WTC11 (cell line): ENCODE measurements at places on chromosomes 3 and 15. TPM values are rescaled to one million over a fixed set of nuclear protein-coding genes. Genes with fewer than 3 reads are reported as not detected.

GRCh38 chr3:106135451-106136160 lies 266.8 kb upstream of the CBLB start:
- no peak for DNase-seq

DNA sequence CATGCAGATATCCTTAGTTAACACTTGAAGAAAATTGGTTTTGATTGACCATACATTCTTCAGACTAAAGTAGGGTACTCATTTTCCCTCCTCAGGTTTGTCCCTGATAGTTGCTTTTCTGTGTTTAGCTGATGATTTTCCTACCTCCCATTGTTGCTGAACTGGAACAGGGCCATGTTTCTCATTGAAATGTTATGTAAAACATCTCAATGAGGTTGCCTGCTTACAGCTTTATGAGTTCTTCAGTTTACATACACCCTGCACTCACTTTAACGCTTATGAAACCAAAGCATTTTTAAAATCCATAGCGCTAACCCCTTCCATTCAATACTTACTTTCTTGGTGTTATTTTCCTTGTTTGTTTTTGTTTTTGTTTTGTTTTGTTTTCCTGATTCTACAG lies 61.9 kb downstream of the HMG20A start:
- no peak for DNase-seq

GRCh38 chr3:183576487-183577107 lies 21.1 kb upstream of the KLHL6 start:
- DNase-seq = no peak

DNA sequence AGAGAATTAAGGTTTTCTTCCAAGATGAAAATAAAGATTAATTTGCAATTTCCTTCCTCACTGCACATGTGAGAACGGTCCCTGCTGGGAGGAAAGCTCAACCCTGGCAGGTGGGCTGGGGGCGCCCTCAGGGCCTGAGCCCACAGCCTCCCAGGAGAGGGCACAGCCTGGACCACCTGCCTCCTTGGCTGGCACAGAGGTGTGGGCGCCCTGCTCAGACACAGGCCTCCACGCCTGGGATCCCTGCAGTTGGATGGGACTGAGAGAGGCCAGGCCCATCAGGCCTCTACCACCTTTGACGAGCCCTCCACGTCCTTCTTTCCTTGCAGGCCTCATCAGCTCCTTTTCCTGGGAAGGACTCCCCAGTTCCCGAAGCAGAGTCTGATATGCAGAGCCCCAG lies 46.4 kb downstream of the DNAJB8 start:
- no peak for DNase-seq

GRCh38 chr15:39432026-39432425 lies 148.9 kb upstream of the THBS1 start:
- no peak for DNase-seq

DNA sequence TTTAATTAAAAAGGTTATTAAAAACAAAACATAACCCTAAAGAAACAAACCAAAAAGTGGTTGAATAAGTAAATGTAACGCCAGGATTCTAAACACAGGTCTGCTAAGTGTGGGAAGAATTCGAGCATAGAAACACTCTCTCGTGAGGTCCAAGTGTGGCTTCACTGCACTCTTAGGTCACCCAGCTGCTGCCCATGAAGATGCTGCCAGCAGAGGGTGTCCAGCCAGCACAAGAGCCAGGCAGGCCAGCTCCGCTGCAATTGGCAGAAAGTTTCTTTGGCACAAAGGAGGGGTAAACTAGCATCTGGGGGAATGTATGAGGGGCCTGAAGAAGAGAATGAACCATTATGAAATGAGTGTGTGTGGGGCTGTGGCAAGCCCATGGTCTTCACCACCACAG lies 215.7 kb upstream of the FEZF2 start:
- no peak for DNase-seq

GRCh38 chr15:33357845-33358244 lies 47.1 kb downstream of the RYR3 start:
- DNase-seq = no peak

- DNase-seq = no peak
Observed at GRCh38 chr15:70801109-70801508, 37.8 kb upstream of the UACA start.

DNA sequence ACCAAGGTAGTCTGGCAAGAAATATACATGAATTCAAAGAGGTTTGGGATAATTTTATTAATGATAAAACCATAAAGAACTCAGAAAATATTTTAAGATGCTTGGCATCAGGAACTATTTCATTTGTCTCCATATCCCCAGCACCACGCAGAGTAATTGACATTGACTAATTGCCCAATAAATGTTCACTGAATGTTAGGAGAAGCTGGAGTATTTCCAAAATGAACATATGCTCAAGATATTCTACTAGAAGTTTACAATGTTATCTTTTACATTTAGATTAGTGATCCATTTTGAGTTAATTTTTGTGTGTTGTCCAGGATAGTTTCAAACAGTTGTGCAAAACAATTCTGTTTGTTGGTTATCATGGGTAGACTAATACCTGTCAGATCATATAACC lies 298.8 kb upstream of the CTDSPL start:
- no peak for DNase-seq

DNA sequence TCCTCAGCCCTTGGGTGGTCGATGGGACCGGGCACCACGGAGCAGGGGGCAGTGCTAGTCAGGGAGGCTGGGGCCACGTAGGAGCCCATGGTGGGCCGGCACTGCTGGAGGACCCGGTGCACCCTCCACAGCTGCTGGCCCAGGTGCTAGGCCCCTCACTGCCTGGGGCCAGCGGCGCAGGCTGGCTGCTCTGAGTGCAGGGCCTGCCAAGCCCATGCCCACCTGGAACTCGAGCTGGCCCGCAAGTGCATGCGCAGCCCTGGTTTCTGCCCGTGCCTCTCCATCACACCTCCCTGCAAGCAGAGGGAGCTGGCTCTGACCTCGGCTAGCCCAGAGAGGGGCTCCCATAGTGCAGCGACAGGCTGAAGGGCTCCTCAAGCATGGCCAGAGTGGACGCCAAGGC lies 42.1 kb downstream of the KLHDC8B start:
- no peak for DNase-seq

DNA sequence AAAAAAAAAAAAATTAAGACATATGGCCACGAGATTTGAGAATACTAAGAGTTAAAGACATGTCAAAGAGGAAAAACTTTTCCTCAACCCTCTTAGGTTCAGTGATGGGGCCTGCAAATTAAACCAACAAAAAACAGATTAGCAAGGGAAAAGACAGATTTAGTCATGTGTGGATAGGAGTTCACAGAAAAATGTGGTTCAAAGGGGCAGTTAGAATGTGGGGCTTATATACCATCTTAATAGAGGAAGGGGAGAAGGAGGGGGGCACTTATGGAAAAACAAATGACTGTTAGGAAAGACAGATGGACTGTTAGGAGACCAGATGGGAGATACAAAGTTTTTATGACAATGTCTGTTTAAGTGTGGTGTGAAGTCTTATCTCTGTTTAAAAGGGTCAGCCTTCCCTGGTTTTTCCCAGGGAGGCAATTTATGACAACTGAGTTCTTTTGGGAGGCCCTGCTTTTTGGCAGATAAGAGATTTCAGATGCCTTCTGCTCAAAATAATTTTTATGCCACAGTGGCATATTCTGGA lies 68.7 kb upstream of the FURIN start:
- DNase-seq = no peak

DNA sequence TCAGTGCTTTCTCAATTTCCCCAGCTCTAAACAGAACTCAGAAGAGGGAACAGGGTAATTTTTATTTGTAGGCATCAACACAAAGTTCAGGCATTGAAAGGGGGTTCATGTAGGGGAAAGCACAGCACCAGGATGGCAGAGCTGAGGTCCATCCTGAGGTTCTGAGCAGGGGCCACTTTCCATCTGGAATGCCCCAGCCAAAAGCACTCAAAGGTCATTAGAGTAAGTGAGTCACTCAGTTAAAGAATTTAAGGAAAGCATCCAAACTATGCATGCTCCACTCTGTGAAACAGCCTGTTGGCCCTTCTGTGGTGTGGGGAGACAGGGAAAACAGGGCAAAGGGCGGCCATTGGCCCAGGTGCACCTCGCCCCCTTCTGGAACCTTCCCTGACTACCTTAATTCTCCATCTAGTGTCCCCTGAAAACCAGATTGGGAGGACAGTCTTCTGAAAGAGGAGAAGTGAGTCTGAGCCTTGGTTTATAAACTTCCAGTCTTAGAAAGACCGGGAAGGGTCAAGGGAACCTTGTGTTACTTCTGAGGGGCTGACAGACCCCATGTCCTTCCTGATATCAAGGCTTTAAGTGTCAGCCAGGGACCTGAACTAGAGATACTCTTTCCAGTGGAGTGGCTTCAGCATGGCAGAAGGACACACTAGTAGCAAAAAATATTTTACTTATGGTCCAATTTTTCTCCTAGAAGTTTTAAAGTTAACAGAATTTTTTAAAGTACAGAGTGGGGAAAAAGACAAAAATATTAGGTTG lies 133.3 kb downstream of the MYLK start:
- DNase-seq = no peak

DNA sequence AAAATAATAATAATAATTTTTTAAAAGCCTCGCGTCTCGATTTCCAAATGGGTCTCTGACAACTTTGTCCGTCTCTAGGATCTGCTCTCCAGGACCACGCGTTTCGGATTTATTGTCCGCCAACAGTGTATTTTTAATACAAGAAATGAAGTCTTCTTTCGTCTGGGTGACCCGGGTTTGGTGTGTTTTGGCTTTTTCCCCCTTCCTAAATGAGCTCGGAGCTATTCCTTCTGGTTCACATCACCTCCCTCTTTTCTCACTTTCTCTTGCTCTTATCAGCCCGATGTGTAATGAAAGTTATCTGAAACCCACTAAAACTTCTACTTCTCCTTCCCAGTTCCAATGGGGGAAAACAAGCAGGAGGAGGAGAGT lies 516.7 kb downstream of the MECOM start:
- DNase-seq = no peak

- no peak for DNase-seq
Observed at GRCh38 chr3:20258371-20258770, 72.4 kb upstream of the SGO1 start.

GRCh38 chr15:39247574-39247973 lies 333.3 kb upstream of the THBS1 start:
- no peak for DNase-seq

DNA sequence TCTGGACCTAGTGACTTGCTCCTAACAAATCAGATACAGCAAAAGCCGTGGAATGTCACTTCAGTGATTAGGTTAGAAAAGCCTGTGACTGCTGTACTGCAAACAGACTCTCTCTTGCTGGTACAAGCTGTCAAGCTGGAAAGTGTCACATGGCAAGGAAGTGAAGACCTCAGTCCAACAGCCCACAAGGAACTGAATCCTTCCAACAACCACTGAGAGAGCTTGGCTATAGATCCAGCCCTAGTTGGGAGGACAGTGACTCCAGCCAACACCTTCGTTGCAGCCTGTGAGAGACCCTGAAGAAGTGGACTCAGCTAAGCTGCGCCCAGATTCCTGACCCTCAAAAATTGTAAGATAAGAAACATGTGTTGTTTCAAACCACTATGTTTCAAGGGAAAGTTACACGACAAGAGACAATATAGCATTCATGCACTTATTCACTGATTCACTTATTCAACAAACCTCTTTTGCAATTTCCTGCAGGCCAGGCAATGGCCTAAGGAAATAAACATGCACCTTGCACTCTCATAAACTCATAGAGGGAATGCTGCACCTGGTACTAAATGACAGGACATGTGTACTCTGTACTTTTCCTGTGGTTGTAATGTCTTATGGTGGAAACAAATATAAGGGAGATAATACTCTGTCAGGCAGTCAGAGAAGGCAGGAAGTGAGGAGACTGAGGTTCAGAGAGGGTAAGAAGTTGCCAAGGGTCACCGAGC lies 142.9 kb downstream of the CADPS start:
- no peak for DNase-seq

DNA sequence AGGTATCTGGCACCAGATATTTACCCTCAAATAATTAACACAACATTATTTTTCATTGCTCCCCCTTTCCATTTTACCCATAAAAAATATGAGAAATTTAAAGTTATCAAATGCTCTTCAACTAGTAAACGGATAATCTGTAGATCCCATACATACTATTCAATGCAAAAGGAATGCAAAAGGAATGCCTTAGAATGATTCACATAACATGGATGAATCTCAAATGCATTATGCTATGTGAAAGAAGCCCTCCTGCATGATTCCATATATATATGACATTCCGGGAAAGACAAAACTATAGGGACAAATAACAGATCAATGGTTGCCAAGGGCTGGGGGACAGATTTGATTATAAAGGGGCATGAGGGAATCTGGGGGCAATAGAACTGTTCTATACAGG lies 195.7 kb downstream of the STT3B start:
- no peak for DNase-seq

GRCh38 chr15:43086551-43086950 lies 19.3 kb downstream of the UBR1 start:
- DNase-seq = no peak

- no peak for DNase-seq
Observed at GRCh38 chr15:48131324-48131723, 10.5 kb downstream of the SLC24A5 start.

- DNase-seq = no peak
Observed at GRCh38 chr3:14852717-14853116, 34.0 kb downstream of the FGD5 start.

DNA sequence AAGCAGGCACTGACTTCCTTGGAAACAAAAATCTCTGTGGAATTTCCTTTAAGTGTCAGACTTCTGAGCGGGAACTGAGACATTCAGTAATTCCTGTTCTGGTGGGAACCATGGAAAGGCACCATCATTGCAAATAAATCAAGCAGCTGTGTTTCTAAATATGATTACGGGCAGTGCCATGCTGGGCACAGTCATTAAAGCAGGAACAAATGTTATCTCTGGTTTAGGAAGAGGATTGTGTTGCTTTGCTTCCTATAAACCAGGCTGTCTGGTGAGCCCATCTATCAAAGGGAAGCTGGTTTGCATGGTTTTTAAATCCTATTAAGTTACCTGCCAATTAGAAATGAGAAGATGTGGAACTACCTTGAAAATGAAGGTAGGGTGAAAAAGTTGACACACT lies 86.7 kb downstream of the EBLN2 start:
- DNase-seq = no peak

GRCh38 chr3:45988362-45988761 lies 7.3 kb downstream of the FYCO1 start:
- DNase-seq = no peak

GRCh38 chr3:173913397-173913796 lies 515.9 kb downstream of the NLGN1 start:
- DNase-seq = no peak

DNA sequence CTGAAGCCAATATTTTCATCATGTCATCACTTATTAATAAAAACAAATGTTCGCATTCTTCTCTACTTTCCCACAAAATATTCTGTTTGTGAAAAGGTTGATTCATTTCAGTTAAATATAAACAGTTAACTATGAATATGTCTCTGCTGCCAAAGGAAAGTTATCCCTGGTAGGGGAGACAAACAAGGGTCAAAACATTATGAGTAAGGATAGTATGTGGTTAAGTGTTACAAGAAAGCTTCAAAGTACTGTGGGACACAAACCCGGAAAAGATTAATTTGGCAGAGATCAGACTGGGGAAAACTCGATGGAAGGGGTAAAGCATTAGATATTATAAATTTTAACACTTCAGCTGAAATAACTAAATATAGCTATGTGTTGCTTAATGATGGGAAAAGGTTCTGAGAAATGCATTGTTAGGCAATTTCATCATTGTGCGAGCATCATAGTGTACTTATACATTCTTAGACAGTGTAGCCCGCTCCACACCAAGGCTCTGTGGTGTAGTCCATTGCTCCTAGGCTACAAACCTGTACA lies 436.5 kb upstream of the TBL1XR1 start:
- no peak for DNase-seq

The GHSR gene
- total RNA-seq = not detected in 3 replicates

The SLC22A13 gene
- total RNA-seq = 0.16 to 0.42 TPM (median 0.30 TPM) in 3 replicates

The MYD88 gene
- total RNA-seq = 18.1 to 19.2 TPM (median 19.2 TPM) in 3 replicates

The ARGFX gene
- total RNA-seq = not detected in 3 replicates

The LDHAL6B gene
- total RNA-seq = not detected in 3 replicates

The KNG1 gene
- 0.13 to 0.44 TPM (median 0.34 TPM) in 3 replicates for total RNA-seq

The ST8SIA2 gene
- 1.8 to 2.9 TPM (median 2.2 TPM) in 3 replicates for total RNA-seq

The LIPC gene
- total RNA-seq = not detected in 3 replicates

The C2CD4A gene
- total RNA-seq = 0.32 to 0.42 TPM (median 0.41 TPM) in 3 replicates
